ENCODE measurements at places on chromosomes 12 and 14. TPM values are rescaled to one million over a fixed set of nuclear protein-coding genes. Genes with fewer than 3 reads are reported as not detected.

FZD10 gene
- total RNA-seq, result not detected

PLD4 gene
- total RNA-seq, result 8.0 TPM

DNA sequence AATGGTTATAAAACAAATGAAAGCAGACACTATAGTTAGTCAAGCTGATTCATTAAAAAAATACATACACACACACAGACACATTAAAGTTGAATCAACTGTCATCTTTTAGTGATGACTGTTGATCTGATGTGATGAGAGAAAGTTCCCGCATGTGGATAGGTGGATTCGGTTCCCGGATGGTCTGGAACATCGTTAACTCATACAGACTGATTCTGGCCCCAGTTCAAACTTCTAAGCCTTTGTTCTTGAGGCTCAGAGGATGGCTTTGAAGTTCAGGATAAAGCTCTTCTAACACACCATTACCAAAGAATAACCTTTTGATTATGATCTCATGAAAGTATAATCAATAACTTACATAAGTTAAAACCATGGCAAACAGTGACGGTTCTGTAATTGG lies 27.5 kb downstream of the WIF1 start:
- no peak overlapping the region for H3K4me3 ChIP-seq
- no peak for DNase-seq
- H3K27me3 ChIP-seq, result no peaks in the 10 kb centered on the region
- H3K36me3 ChIP-seq, result no peaks in the 10 kb centered on the region

DNA sequence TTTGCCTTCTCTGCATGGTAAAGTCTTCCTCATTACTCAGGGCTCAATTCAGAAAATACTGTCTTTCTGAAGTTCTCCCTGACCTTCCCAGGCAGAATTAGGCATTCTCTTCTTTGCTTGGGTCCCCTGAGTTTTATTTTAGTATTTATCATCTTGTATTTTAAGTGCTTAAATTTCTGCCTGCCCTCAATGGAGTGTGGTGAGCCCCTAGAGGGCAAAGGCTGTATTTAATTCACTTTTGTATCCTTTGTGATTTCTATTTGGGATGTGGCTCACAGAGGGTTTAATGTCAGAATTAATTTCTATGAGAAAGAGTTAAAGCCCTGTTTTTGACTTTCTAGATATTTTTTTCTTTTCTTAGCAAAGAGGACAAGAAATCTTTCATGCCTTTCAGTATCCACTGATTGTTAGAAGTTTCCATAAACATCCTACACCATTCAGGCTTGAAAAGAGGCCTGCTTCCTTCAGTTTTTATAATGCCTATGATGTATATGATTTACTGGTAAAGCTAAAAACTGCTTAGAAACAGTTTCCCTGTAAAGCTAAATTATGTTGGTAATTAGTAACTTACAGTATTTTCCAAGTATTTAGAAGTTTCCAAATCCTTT lies 55.6 kb upstream of the PTPRB start:
- DNase-seq, result no peak
- no peaks in the 10 kb centered on the region for H3K27me3 ChIP-seq
- no peaks in the 10 kb centered on the region for H3K36me3 ChIP-seq
- no peak overlapping the region for H3K4me3 ChIP-seq
- H3K4me1 ChIP-seq, result no peaks in the 10 kb centered on the region

Data from naive thymus-derived CD4-positive, alpha-beta T cell (primary cell).